ENCODE measurements at places on chromosomes 6 and 20. TPM values are rescaled to one million over a fixed set of nuclear protein-coding genes. Genes with fewer than 3 reads are reported as not detected.

Gene WFDC9
- not detected for total RNA-seq

Gene PLN
- total RNA-seq: 7.7 TPM

Gene STX11
- 26.1 TPM for total RNA-seq

Gene ABCF1
- total RNA-seq: 41.4 TPM

DNA sequence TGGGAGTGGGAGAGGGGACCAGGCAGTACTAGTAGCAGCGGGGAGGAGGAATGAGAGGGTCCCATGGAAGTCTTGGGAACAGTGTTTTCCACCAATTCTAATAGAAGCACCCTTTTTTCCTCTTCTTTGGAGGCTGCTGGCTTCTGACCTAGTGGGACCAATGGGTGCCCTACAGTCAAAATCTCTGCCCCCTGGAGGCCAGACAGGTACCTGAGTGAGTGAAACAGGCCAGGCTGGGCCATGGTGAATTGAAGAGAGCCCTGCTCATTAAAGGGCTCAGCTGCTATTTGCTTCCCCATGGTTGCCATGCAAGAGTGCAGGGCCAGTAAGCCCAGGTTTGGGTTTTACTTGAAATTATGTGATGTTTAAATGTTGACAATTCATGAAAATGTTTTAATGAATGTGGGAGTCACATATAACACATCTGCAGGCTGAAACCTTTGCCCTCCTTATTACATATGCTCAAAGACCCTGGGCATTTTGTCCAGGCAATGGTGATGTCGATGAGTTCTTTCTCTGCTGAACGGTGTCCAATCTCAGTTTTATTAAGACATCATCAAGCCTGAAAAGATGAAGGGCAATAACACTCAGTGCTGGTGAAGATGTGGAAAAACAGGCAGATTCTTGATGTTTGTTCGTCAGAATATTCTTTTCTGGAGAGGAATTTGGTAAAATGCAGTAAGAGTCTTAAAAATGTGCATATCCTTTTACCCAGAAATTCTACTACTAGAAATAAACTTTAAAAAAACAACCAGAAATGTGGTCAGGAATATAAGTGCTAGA lies 42.3 kb upstream of the OCSTAMP start:
- H3K27ac ChIP-seq: no peak overlapping the region
- no peaks in the 10 kb centered on the region for H3K36me3 ChIP-seq
- H3K4me3 ChIP-seq: no peak overlapping the region
- H3K4me1 ChIP-seq: no peaks in the 10 kb centered on the region
- H3K27me3 ChIP-seq: no peaks in the 10 kb centered on the region

- H3K27me3 ChIP-seq: no peaks in the 10 kb centered on the region
- no peaks in the 10 kb centered on the region for H3K36me3 ChIP-seq
- H3K4me1 ChIP-seq: no peaks in the 10 kb centered on the region
- H3K27ac ChIP-seq: no peak overlapping the region
Observed at GRCh38 chr20:9981829-9982228, 53.0 kb upstream of the ANKEF1 start.

DNA sequence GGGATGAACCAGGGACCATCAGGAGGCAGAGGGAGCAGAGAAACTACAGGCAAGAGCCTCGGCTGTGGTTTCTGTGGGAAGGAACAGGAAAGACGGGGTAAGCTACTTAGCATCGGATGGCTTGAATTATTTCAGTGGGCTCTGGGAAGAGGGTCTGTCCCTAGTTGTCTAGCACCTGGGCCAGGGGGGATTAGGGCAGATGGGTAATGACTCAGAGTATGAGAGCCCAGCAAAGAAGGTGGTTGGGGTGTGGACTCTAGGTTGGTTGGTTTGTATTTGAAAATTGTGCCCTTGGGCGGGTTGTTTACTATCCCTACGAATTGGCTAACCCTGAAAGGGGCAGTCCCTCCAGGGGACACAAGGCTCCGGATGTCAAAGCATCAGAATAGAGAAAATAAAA lies 148.5 kb upstream of the TAB2 start:
- H3K27ac ChIP-seq: no peak overlapping the region
- H3K4me3 ChIP-seq: no peak overlapping the region
- H3K36me3 ChIP-seq: no peaks in the 10 kb centered on the region
- DNase-seq: no peak
- no peaks in the 10 kb centered on the region for H3K27me3 ChIP-seq

DNA sequence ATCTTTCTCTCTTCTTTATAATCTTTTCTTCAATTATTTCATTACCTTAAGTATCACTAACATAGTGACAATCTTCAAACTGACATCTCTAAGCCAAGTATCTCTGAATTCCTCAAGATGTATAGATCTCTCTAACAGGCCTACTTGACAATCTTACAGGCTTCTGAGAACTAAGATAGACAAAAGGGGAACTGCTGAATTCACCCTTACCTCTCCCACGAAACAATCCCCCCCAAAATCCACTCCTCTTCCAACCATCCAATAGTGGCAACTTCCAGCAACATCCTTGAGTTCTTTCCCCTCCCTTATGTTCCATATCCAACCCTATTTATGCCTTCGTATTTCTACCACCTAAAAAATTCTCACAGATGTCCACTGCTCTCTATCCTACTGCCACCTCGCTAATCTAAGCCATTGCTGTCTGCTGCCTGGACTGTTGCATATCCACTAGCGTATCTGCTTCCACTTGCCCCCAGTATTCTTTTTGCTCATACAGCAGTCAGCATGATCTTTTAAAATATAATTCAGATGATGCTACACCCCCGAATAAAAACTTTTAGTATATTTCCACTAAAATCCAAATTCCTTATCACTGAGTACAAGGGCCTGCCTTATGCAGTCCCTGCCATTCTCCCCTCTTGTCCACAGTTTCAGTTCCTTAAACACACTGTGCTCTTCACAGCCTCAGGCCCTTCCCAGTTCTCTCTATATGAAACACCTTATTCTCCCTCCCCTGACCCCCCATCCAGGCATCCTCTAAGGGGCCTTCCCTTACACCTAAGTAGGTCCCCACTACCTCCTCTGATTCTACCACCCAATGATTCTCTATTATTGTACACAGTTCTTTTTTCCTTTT lies 8.0 kb downstream of the REPS1 start:
- H3K27me3 ChIP-seq: no peaks in the 10 kb centered on the region
- no peak overlapping the region for H3K4me3 ChIP-seq
- no peak for DNase-seq
- H3K4me1 ChIP-seq: peaks cover 12% of the 10 kb centered on the region

GRCh38 chr6:111681860-111682259 lies 76.2 kb upstream of the TRAF3IP2 start:
- H3K36me3 ChIP-seq: no peaks in the 10 kb centered on the region
- H3K4me1 ChIP-seq: peaks cover 39% of the 10 kb centered on the region
- H3K4me3 ChIP-seq: no peak overlapping the region
- no peak overlapping the region for H3K27ac ChIP-seq

DNA sequence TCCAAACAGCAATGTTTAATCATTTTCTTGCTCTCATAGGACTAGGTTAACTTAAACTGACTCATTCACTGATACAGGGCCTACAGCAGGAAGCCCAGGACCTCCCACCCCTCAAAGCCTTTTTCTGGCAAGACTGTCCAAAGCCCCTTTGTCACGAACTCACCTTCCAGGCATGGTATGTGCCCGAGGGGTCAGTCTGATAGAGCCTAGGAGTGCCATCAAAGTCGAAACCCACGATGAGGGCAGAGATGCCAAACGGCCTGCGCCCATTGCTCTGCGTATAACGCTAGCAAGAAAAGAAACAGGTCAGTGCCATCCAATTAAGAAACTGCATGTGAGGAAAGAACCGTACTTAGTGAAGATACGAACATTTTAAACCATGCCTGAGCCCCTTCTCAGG lies 4.3 kb downstream of the PSMA7 start:
- H3K27me3 ChIP-seq: no peaks in the 10 kb centered on the region
- peaks cover 16% of the 10 kb centered on the region for H3K4me1 ChIP-seq
- H3K36me3 ChIP-seq: peaks cover 57% of the 10 kb centered on the region
- H3K27ac ChIP-seq: no peak overlapping the region
- DNase-seq: no peak

- H3K27ac ChIP-seq: no peak overlapping the region
- H3K27me3 ChIP-seq: no peaks in the 10 kb centered on the region
- H3K4me1 ChIP-seq: no peaks in the 10 kb centered on the region
- H3K4me3 ChIP-seq: no peak overlapping the region
- no peak for DNase-seq
Observed at GRCh38 chr20:3123542-3123941, 36.1 kb downstream of the FASTKD5 start.

DNA sequence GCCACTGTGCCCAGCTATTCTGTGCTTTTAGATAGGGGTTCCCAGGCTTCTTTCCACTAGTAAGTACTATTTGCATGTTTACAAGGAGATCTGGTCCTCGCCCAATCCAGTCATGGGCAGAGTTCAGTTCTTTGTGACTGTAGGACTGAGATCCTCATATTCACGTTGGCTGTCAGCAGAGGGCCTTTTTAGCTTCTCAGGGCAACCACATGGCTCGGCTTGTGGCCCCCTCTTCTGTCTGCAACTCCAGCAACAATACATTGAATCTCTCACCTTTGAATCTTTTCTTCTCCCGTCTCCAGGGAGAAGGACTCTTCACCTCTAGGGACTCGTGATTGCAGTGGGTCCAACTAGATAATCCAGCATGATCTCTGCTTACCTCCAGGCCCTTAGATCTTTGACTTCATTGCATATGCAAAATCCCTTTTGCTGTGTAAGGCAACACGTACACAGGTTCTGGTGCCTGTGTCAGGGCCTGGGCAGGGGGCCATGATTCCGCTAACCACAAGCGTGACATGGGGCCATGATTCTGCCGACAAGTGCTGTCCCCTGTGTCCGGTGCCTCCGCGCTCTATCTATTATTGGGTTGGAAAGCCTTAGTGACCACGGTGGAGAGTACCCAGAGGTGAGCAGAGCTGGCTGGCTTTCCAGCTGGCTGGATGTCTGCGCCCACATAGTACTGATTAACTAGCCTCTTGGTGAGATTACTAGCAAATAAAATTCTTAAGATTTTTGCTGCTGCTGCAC lies 5.1 kb downstream of the CCR6 start:
- no peaks in the 10 kb centered on the region for H3K36me3 ChIP-seq
- H3K27ac ChIP-seq: no peak overlapping the region
- DNase-seq: no peak
- H3K27me3 ChIP-seq: no peaks in the 10 kb centered on the region
- peaks cover 12% of the 10 kb centered on the region for H3K4me1 ChIP-seq

GRCh38 chr20:9139106-9139833 lies 70.4 kb downstream of the PLCB4 start:
- H3K36me3 ChIP-seq: no peaks in the 10 kb centered on the region
- no peak overlapping the region for H3K4me3 ChIP-seq
- no peaks in the 10 kb centered on the region for H3K27me3 ChIP-seq
- no peak for DNase-seq
- no peaks in the 10 kb centered on the region for H3K4me1 ChIP-seq

- no peak overlapping the region for H3K27ac ChIP-seq
- H3K4me3 ChIP-seq: no peak overlapping the region
- H3K27me3 ChIP-seq: no peaks in the 10 kb centered on the region
- H3K4me1 ChIP-seq: no peaks in the 10 kb centered on the region
Observed at GRCh38 chr20:10497791-10498190, 62.7 kb downstream of the SLX4IP start.

- no peaks in the 10 kb centered on the region for H3K27me3 ChIP-seq
- peaks cover 3% of the 10 kb centered on the region for H3K4me1 ChIP-seq
- peak; percentile 31 for DNase-seq
- no peak overlapping the region for H3K27ac ChIP-seq
- H3K4me3 ChIP-seq: no peak overlapping the region
- H3K36me3 ChIP-seq: no peaks in the 10 kb centered on the region
Observed at GRCh38 chr6:138588805-138589434, 89.6 kb upstream of the NHSL1 start.

- H3K27me3 ChIP-seq: no peaks in the 10 kb centered on the region
- no peak overlapping the region for H3K4me3 ChIP-seq
- peak overlapping the region; percentile 72 for H3K27ac ChIP-seq
- H3K4me1 ChIP-seq: peaks cover 70% of the 10 kb centered on the region
- H3K36me3 ChIP-seq: no peaks in the 10 kb centered on the region
Observed at GRCh38 chr20:24986436-24987015, 6.0 kb downstream of the APMAP start.

GRCh38 chr20:13147971-13148370 lies 73.1 kb upstream of the ISM1 start:
- peak overlapping the region; percentile 87 for H3K27ac ChIP-seq
- H3K4me1 ChIP-seq: peaks cover 47% of the 10 kb centered on the region
- DNase-seq: no peak
- H3K4me3 ChIP-seq: no peak overlapping the region

Data from thyroid gland (tissue), 4 donors.